ENCODE measurements at places on chromosomes 12 and 14.

GRCh38 chr12:66552716-66553115 lies 126.2 kb downstream of the GRIP1 start:
- DNase-seq: no peak

- no peak for DNase-seq
Measured at GRCh38 chr14:64763801-64764621, 59.8 kb downstream of the PLEKHG3 start.

DNA sequence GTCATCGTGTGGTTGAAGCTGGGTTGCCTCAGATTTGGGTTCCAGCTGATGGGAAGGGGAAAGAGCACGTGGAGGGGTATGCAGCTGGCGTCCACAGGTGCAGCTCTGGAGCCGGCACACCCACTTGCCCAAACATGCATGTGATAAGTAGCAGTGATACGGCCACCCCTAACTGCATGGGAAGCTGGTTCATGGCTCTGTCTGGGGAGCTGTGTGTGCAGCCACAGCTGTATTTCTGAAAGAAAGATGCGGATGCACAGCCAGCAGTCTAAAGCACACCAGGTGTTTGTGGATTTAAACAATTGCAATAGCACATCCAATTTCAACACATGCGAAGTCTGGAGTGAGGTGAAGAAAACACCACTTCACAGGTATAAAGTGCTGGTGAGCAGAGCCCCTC lies 181.4 kb downstream of the EFCAB11 start:
- DNase-seq: no peak

GRCh38 chr12:12701457-12701856 lies 5.5 kb upstream of the GPR19 start:
- no peak for DNase-seq

GRCh38 chr12:3313675-3314663 lies 177.0 kb upstream of the PRMT8 start:
- peak; percentile 42 for DNase-seq

DNA sequence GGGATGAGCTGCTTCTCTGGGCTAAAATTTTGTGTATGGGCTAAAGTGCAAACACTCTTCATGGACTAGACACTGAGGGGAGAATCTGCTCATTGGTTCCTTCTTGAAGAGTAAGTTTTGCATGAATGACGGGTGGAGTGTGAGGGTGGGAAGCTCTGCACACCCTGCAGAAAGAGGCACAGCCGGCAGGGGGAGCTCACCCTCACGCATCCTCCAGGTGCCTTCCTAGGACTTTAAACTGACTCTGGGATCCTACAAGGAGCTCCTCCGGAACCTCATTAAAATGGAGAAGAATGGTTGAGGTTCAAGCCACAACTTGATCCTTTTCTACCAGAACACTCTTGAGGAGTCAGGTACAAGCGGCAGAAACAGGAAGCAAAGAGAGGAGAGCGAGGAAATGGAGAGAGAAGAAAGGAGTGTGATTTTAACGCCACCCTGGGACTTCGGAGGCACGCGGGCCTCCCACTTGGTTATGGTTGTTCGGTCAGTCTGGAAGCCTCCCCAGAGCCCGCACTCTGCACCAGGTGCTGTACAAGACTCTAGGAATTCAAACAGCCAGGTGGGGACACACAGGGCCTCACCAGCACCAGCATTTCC lies 87.5 kb downstream of the SETD3 start:
- DNase-seq: peak; percentile 46

All from activated T-cell treated with anti-CD3 and anti-CD28 coated beads, Interleukin-2, amount 50 U/mL, for 24 hours (primary cell).